ENCODE measurements at places on chromosomes 5 and 9.

- no peak for DNase-seq
These were observed 43.4 kb downstream of the PPP1R2B start for GRCh38 chr5:156893517-156893916.

DNA sequence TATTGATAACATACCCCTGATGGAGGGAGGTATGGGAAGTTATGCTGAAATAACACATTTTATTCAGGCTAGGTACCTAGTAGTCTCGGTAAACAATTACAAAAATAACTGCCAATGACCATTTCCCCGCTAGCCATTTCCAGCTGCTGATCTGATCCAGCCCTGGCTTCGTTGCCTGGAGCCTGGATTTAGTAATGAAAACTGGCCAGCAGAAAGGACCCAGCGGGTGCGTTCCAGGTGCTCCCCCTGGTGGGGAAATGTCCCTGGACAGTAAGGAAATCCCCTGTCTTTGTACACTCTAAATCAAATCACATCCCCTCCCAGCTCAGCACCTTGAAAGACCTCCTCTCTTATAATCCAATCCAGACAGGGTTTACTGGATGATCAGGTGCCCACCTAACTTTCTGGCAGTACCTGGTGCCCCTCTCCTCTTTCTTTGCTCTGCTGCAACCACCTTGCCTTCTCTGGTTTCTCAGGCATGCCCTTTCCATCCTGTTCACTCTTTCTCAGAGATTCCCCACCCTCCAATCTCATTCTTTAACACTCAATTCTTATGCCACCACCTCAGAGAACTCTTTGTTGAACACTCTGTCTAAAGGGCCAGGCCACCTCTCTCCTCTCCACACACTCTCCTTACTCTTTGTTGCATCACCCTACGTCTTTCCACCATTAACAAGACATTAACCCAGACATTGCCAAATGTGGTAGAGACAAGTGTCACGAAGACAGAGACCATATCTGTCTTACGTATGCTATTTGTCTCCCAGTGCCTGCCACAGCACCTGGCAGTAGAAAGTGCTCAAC is 50.1 kb upstream of the SMAD5 start:
- DNase-seq, result peak; percentile 16

- DNase-seq, result no peak
These were observed 6.8 kb downstream of the ENC1 start for GRCh38 chr5:74633695-74634094.

DNA sequence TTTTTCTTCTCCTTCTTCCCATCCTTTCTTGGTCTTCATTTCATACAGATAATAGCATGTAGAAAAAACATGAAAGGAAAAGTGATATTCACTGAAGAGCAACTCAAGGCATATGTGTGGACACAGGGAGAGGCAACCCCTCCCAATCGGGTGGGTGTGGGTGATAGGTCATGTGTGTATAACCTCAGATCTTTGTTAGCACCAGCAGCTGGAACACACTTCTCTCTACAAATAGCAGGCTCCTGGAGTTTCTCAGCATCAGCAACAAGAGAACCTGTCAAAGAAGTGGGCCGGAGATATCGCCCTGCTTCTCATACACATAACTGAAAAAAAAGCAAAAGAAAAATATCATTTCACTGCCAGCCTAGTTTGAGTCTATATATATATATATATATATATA is 426.4 kb downstream of the DTWD2 start:
- no peak for DNase-seq

DNA sequence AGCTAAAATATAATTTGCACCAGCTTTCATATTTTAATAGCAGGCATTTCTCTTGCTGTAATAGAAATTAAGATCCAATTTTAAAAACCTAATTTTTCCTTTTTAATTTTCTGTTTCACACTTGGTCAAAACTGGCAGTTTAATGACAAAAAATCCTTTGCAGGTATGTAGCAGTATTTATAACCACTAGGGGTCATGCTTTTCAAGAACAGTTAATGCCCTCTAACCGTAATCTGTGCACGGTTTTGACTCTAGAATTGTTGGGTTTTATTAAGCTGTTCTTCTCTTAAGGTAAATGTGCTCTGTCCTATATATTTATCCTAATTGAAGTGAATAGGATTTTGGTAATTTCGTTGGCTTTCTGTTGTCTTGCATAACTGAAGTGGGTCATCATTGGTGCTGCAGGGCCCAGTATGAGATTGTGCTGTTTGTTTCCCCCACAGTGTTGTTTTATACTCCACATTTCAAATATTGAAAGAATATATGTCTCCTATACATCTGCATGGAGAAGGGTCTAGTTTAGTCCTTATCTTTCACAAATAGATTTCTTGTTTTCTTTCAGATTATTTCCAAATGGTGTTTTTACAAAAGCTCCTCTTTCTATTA is 107.4 kb downstream of the SCAMP1 start:
- no peak for DNase-seq

GRCh38 chr9:134190232-134191121 is 26.1 kb upstream of the RNU6ATAC start:
- DNase-seq, result no peak
